ENCODE measurements at places on chromosomes 16 and 17. TPM values are rescaled to one million over a fixed set of nuclear protein-coding genes. Genes with fewer than 3 reads are reported as not detected.

The CDH5 gene
- total RNA-seq, result 113 TPM

The KRTAP9-2 gene
- total RNA-seq, result not detected

The EME2 gene
- total RNA-seq, result 22.0 TPM

The TNFRSF13B gene
- 1.8 TPM for total RNA-seq

The MAP2K6 gene
- total RNA-seq, result 0.33 TPM

The KRT16 gene
- not detected for total RNA-seq

The CCT6B gene
- 2.4 TPM for total RNA-seq

The SPN gene
- total RNA-seq, result 30.9 TPM

The GSG1L gene
- total RNA-seq, result not detected

The AIPL1 gene
- total RNA-seq, result not detected

The SCARF1 gene
- 61.2 TPM for total RNA-seq

The SMIM36 gene
- not detected for total RNA-seq

The SAMD14 gene
- 5.9 TPM for total RNA-seq

The IRX5 gene
- total RNA-seq, result 31.4 TPM

The CCL17 gene
- total RNA-seq, result not detected

The WRAP53 gene
- total RNA-seq, result 8.8 TPM

The PDE6G gene
- not detected for total RNA-seq

The P2RX1 gene
- 29.9 TPM for total RNA-seq

The HASPIN gene
- total RNA-seq, result 0.61 TPM

The ALOX12 gene
- total RNA-seq, result 3.1 TPM

Measured in upper lobe of left lung (tissue), 6 donors.